ENCODE measurements at places on chromosomes 11 and 22. TPM values are rescaled to one million over a fixed set of nuclear protein-coding genes. Genes with fewer than 3 reads are reported as not detected.

The ANKRD49 gene
- 31.9 TPM for polyA plus RNA-seq

The RGL4 gene
- 5.3 TPM for polyA plus RNA-seq

The HDHD5 gene
- 44.0 TPM for polyA plus RNA-seq

The MRGPRE gene
- not detected for polyA plus RNA-seq

The PLAAT2 gene
- 0.27 TPM for polyA plus RNA-seq

Measured in left renal cortex interstitium (tissue), 4 donors.